Right ventricle myocardium superior (tissue), 1 donor: ENCODE measurements at places on chromosomes 2 and 18. TPM values are rescaled to one million over a fixed set of nuclear protein-coding genes. Genes with fewer than 3 reads are reported as not detected.

Gene GKN1
- not detected for total RNA-seq

DNA sequence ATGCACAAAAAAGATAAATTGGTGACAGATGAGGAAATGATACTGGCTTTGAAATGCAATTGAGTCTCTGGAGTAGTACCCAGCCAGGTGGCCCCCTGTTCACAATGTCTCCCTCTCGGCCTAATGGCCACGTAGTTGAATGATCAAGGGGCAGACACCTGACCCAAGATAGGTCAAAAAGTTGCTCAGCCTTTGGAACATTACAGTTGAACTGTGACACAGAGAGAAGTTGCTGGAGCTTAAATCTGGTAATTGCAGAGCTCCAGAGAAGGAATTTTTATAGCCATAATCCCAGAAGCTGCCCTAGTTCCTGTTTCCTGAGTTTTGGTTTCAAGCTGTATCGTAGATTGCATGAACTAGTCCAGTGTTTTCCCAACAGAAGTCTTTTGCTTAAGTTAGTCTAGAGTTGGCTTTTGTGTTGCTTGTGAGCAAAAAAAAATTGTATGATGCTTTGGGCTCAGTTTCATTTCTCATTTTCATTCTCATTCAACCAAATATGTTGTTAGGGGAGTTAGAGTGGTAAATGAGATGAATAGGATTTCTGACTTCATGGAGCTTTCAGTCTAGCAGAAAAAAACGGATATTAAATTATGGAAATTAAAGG is 117.9 kb downstream of the CSRNP3 start:
- DNase-seq, result no peak

Gene FER1L5
- total RNA-seq, result not detected

Gene UGT1A6
- 0.32 TPM for total RNA-seq

- no peak for DNase-seq
Measured at GRCh38 chr2:24830786-24831185, 37.6 kb downstream of the CENPO start.

DNA sequence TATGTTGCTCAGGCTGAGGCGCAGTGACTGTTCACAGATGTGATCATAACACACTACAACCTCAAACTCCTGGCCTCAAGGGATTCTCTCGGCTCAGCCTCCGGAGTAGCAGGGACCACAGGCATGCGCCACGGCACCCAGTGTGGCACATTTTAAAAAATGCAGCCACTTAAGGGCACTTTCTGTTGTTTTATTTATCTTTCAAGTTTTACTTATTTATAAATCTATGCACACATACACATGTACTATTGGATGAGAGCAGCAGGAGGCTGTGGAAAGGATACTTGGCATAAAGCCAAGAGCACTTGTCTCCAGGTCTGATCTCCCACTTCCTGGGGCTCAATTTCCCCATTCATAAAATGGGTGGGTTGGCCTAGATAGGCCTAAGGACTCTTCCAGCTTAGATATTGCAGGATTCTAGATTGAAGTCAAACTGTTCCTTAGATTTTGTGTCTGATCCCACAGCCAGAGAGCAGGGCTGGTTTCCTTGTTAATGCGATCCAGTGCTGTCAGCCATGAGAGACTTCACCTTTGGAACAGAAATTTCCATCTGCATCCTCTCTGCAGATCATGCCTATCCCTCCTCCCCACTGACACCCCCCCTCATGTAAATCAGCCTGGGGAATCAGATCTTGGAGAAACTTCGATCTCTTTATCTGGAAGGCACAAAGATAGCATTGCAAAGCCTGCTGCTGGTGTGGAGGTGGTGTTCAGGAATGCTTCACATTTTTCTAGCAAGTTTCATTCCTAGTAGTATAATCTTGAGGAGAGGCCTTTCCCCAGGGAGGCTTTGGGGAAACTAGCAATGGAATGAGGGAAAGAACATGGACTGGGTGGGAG is 24.7 kb downstream of the PCBP1 start:
- DNase-seq, result no peak
